Skeletal muscle cell (primary cell): ENCODE measurements at places on chromosomes 6 and 20.
A peak's percentile ranks its signal among the peaks of the same experiment; 100 is the strongest.

DNA sequence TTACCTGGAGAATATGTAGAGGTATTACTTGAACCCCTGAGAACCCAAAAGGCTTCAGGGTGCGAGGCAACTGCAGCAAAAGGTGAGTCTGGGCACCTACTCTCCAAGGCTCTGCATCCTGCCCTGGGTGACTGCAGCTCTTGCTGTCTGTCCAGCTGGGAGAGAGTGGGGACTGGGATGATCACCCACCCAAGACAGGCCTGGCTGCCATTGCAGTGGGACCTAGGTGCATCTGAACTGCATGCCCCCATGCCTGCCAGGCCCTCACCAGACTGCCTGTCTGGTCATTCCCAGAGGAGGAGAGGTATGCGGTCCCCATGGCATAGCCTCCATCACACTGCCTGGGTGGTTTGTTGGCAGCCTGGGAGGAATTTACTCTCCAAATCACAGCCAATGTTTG is 563.9 kb downstream of the TFAP2A start:
- no peak for DNase-seq

- DNase-seq, result no peak
Observed at GRCh38 chr6:156809034-156809433, 31.9 kb downstream of the ARID1B start.

DNA sequence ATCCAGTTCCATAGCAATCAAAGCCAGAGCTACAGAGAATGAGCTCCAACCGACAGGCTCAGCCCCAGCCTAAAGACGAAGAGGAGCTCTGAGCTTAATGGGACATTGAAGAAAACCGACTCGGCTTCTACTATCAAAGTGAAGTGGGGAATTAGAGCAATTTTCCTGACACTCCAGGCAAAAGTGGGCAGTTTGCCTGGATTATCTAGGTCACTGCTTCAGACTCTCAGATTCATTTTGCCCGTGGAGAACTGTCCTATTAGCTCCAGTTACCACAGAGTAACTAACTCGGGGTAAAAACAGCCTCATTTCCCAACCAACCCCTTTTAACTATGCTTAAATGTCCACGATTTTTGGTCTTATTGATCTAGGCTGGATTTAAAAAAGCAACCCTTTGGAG is 592.1 kb upstream of the NRSN1 start:
- DNase-seq, result peak; percentile 32

- peak; percentile 18 for DNase-seq
Observed at GRCh38 chr6:13767121-13767808, 47.1 kb downstream of the MCUR1 start.

GRCh38 chr6:24932832-24933231 is 2.9 kb downstream of the RIPOR2 start:
- DNase-seq, result no peak

DNA sequence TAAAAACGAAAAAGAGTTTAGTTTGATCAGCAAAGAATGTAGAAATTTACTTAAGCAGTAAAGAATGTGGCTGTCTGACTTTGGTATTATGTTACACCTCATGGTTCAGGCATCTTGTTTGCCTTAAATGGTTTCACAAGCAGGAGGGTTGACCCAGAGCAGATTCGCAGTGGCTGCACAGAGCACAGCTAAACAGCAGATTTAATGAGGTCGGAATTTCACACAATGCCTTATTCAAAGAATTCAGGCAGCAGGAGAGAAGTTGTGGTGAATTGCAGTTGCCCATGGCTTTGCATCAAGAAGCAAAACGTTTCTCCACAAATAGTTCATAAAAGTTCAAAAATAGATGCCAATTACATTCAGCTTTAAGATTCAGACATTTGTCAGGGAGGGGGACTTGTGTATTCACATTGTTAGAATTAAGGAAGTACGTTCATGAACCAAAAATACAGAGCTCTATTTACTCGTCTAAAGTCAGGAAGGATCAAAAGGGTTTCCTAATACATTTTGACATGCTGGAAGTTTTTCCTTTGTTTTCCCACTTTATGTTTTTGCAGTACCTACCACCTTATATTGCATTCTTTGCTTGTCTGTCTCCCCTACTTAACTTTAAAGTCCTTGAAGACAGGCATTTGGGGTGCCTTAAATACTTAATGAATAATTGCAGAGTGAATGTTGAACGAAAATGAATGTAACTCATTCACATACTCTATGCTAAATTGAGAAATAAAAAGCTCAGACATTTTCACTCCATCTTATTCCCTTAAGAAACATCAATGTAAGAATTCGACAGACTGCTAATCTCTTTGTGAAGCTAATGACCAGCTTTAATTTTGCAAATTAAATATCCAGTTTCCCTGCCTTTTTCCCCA is 1163.6 kb upstream of the CITED2 start:
- peak; percentile 98 for DNase-seq

DNA sequence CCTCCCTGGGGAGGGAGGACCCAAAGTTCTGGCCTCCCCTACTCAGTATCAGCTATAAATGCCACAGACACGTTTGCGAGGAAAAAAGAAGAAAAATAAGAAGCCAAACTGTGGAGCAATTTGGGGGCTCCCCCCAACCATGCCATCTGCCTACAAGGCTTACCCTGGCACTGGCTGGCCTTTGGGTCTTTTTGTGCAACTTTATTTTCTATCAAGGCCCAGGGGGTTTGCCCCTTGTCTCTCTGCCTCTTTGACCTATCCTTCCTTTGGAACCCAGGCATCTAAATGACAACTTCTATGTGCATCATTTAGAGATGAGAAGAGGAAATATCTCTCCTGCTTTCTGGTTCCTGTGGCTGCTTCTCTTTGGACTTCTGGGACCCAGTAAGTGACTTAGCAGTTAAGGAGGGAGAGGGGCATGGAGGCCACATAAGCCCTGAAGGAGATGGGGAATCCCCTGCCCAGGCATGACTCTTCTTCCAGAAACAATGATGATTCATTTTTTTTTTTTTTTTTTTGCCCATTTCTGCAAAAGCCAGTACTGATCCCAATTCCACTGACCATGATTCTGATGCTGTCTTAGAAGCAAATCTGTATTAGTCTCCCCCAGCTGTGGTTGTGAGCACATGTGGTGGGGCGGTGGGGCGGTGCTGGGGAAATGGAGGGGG is at the start of gene MUC22:
MUC22 (plus strand) TSS at position 82 of the 668 bp plus-strand sequence; CDS start at position 315, 233 bp downstream.
- DNase-seq, result no peak

DNA sequence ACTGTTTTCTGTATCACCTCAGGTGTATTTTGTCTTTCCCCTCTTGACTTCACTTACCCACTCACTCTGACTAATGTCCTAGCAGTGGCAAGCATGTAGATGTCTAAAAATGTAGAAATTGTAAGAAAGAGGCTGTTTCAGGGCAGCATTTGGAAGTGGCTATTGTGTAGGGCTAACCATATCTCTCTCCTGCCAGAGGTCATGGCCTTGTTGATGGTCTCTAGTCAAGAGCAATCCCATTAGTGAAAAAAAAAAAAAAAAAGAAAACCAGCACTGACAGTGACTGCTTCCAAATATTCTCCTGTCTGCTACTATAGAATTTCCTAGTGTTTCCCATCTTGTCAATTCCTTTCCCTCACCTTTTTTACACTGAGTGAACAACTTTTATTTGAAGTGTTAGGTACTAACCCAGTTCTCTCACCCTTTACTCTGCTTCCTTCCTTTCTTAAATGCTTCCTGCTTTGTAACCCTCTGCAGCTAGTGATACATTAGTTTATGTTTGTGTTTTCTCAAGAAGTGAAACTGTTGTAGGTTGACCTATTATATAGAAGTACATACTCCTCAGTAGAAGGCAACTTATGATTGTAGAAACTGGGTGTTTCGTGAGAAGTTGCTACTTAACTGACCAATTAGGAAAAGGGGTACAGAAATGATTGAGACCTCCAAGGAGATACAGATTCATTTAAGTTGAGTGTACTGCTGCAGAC is 174.1 kb upstream of the PTPRK start:
- no peak for DNase-seq

- no peak for DNase-seq
Observed at GRCh38 chr6:90502866-90503407, 83.9 kb downstream of the MAP3K7 start.

GRCh38 chr6:97790926-97791590 is 508.0 kb upstream of the MMS22L start:
- DNase-seq, result no peak

- DNase-seq, result no peak
Observed at GRCh38 chr6:107591346-107591745, 101.4 kb downstream of the SOBP start.

DNA sequence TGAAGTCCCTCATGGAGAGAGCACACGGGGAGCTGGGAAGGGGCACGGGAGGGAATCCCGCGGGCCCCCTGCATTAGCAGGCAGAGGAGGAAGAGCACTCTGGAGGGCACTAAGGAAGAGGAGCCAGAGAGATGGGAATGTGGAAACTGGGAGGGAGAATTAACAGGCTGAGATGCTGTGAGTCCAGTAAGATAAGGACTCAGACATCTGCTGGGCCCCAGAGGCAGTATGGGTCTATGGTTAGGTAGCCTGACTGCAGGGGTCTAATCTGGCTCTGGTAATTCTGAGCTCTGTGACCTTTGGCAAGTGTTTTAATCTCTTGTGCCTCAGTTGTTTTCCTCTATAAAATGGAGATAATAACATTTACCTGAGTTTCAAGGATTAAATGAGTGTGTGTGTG is 15.7 kb upstream of the SRSF3 start:
- DNase-seq, result no peak

GRCh38 chr6:3151691-3152090 is 5.7 kb downstream of the TUBB2A start:
- DNase-seq, result no peak

GRCh38 chr6:12602951-12603672 is 113.5 kb upstream of the PHACTR1 start:
- no peak for DNase-seq
